Activated naive CD4-positive, alpha-beta T cell treated with anti-CD3 and anti-CD28 coated beads for 36 hours (primary cell): ENCODE measurements at places on chromosomes 5 and 9.

GRCh38 chr9:79562749-79563386, 8.9 kb upstream of the TLE4 start:
- H3K27me3 ChIP-seq = peaks cover 7% of the 10 kb centered on the region
- peaks cover 11% of the 10 kb centered on the region for H3K4me1 ChIP-seq
- no peaks in the 10 kb centered on the region for H3K36me3 ChIP-seq
- no peak overlapping the region for H3K27ac ChIP-seq

GRCh38 chr9:98983295-98984268, 39.9 kb downstream of the COL15A1 start:
- no peaks in the 10 kb centered on the region for H3K27me3 ChIP-seq
- H3K4me3 ChIP-seq = no peak overlapping the region
- H3K4me1 ChIP-seq = no peaks in the 10 kb centered on the region
- no peak overlapping the region for H3K27ac ChIP-seq

GRCh38 chr5:65809817-65810531, 88.0 kb downstream of the NLN start:
- no peaks in the 10 kb centered on the region for H3K27me3 ChIP-seq
- H3K36me3 ChIP-seq = peaks cover 60% of the 10 kb centered on the region
- no peak overlapping the region for H3K4me3 ChIP-seq
- H3K27ac ChIP-seq = no peak overlapping the region
- H3K4me1 ChIP-seq = peaks cover 20% of the 10 kb centered on the region
- no peak for DNase-seq

- H3K4me3 ChIP-seq = no peak overlapping the region
- no peak for DNase-seq
- H3K36me3 ChIP-seq = no peaks in the 10 kb centered on the region
- no peak overlapping the region for H3K27ac ChIP-seq
- H3K4me1 ChIP-seq = no peaks in the 10 kb centered on the region
These were observed 77.4 kb downstream of the NR2F1-AS1 start for GRCh38 chr5:93503598-93504067.

- no peaks in the 10 kb centered on the region for H3K27me3 ChIP-seq
- H3K4me1 ChIP-seq = no peaks in the 10 kb centered on the region
- no peak overlapping the region for H3K4me3 ChIP-seq
- H3K27ac ChIP-seq = no peak overlapping the region
- no peak for DNase-seq
These were observed 469.9 kb downstream of the ARHGEF28 start for GRCh38 chr5:74095871-74096270.

- H3K36me3 ChIP-seq = peaks cover 44% of the 10 kb centered on the region
- H3K27ac ChIP-seq = peak overlapping the region; percentile 91
- H3K4me1 ChIP-seq = peaks cover 51% of the 10 kb centered on the region
- no peaks in the 10 kb centered on the region for H3K27me3 ChIP-seq
These were observed 9.3 kb downstream of the ZNF622 start for GRCh38 chr5:16456103-16456832.

DNA sequence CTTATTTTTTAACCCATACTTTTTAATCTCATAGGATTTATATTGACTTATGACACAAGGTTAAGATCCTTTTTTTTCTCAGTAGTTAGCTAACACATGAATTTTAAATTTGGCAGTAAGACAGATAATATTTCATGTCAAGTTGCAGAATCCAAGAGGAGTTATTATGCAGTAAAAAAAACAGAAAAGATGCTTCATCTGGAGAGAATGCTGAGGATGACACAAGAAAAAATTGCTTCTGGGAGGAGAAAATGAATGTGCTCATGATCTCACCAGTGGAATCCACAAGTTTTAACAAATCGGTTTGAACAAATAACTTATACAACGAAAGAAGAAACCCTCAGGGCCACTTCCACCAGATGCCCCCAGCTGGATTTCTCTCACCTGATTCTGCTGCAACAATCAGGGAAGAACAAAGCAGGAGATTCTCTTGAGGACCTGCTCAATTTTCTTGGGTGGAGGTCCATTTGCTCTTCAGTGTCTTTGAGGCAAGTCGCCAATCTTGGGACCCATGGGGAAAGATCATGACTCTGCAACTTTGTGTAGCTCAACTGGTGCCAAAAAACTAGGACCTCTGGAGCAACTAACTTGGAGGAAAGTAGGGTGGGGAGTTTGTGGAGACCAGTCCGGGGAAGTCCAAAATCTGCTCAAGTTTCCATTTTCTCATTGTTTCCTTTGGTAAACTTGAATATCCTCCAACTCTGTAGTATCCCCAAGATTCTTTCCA, 50.5 kb upstream of the TNFSF15 start:
- H3K4me3 ChIP-seq = no peak overlapping the region
- no peak for DNase-seq
- H3K27me3 ChIP-seq = no peaks in the 10 kb centered on the region
- H3K27ac ChIP-seq = no peak overlapping the region
- peaks cover 18% of the 10 kb centered on the region for H3K4me1 ChIP-seq
- H3K36me3 ChIP-seq = no peaks in the 10 kb centered on the region

GRCh38 chr5:174457141-174457678, 267.2 kb upstream of the MSX2 start:
- H3K27me3 ChIP-seq = peaks cover 2% of the 10 kb centered on the region
- no peak overlapping the region for H3K27ac ChIP-seq
- H3K36me3 ChIP-seq = no peaks in the 10 kb centered on the region
- DNase-seq = no peak

DNA sequence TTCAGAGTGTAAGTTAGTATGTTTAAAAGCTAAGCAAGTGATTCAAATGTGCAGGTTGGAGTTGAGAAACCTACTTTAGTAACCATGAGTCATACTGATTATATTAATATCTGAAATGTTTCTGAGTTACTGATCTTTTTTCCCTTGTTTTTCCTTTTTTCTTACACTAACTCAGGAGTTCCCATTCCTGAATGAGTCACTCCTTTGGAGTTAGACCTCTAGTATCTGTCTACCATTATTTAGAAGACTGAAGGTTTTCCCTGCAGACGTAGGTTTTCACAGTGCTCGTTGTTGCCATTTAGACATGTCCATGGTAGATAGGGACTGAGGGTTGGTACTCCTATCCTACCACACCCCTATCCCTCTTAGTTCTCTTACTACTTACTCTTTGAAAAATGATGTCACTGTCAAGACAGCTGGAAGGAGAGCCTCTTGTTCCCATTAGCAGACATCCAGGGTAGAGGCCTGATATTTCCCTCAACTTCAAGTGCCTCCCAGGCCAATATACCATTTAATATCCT, 20.2 kb downstream of the OCLN start:
- no peak overlapping the region for H3K27ac ChIP-seq
- H3K27me3 ChIP-seq = no peaks in the 10 kb centered on the region
- DNase-seq = no peak
- no peaks in the 10 kb centered on the region for H3K36me3 ChIP-seq
- H3K4me3 ChIP-seq = no peak overlapping the region
- H3K4me1 ChIP-seq = no peaks in the 10 kb centered on the region

GRCh38 chr9:73073337-73074175, 78.1 kb upstream of the ANXA1 start:
- H3K36me3 ChIP-seq = no peaks in the 10 kb centered on the region
- H3K27me3 ChIP-seq = peaks cover 6% of the 10 kb centered on the region

GRCh38 chr9:37060833-37061232, 26.8 kb upstream of the PAX5 start:
- H3K36me3 ChIP-seq = no peaks in the 10 kb centered on the region
- H3K4me3 ChIP-seq = no peak overlapping the region
- no peak for DNase-seq
- peaks cover 2% of the 10 kb centered on the region for H3K4me1 ChIP-seq
- H3K27ac ChIP-seq = no peak overlapping the region
- H3K27me3 ChIP-seq = peaks cover 33% of the 10 kb centered on the region

GRCh38 chr5:1789834-1790471, 9.7 kb downstream of the MRPL36 start:
- H3K4me1 ChIP-seq = peaks cover 58% of the 10 kb centered on the region
- no peaks in the 10 kb centered on the region for H3K27me3 ChIP-seq
- no peak for DNase-seq
